Liver (tissue), 10 donors: ENCODE measurements at places on chromosomes 1 and 21.

- no peak for DNase-seq
Observed at GRCh38 chr1:247175458-247175857, 3.6 kb upstream of the ZNF124 start.

DNA sequence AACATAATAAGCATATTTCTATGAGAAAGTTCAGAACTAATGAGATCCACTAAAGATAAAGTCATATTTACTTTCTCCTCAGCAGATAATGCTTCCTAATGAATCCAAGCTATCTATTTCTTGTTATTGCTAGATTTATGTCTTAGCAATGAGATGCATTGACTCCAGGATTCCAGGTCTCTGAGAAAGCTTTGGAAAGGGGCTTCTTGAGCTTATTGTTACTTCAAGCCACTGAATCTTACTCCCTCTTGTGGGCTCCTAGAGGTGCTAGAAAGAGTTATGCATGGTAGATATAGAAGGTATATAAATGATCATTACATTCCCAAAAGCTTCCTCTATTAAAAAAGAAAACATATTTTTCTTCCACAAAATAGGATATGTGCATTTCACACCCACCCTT is 246.4 kb upstream of the ADAMTS5 start:
- DNase-seq, result no peak

DNA sequence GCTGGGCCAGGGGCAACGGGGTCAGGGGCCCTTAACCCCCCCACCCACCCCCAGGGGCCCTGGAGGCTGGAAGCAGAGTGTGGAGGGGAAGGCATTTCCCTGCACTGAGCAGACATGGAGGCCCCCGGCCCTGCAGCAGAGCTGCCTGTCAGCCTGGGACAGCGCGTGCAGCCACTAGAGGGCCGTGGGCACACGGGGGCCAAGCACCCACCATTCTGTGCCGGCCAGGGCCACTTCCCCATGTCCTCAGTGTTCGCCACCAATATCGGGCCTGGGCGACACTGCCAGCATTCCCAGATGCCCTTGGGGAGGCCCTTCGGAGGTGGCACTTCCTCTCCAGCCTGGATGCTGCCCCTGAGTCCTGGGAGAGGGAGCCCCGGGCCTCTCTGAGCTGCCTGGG is 23.2 kb upstream of the ARHGEF16 start:
- DNase-seq, result no peak

GRCh38 chr1:246483569-246483933 is 23.5 kb downstream of the SMYD3 start:
- no peak for DNase-seq

DNA sequence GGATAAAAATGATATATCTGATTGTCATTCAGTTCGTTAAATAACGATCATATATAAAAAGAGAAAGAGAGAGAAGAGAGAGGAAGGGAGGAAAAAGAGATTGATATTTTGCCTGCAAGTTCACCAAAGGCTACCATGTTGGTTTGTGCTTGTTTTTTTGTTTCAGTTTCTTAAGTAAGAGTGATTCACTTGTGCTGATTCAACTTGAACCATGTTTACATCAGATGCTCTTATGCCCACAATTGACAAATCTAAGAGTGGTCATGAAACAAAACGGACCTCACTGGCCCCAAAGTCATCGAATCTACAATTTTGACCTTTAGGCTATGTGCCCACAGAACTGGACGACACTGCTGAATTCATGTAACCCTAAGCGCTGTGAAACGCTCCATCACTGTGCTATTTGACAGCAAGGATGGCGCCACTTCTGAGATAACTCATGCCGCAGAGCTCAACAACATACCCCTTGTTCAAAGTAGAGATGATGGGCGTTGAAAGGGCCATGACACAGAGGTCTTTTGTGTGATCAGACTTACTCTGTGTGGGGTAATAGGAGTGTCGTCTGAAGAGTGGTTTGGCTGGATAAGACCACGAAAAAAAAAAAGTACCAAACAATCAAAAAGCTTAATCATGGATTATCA is 481.4 kb downstream of the SETD4 start:
- DNase-seq, result no peak

- no peak for DNase-seq
Observed at GRCh38 chr21:40658311-40658710, 188.6 kb downstream of the DSCAM start.

DNA sequence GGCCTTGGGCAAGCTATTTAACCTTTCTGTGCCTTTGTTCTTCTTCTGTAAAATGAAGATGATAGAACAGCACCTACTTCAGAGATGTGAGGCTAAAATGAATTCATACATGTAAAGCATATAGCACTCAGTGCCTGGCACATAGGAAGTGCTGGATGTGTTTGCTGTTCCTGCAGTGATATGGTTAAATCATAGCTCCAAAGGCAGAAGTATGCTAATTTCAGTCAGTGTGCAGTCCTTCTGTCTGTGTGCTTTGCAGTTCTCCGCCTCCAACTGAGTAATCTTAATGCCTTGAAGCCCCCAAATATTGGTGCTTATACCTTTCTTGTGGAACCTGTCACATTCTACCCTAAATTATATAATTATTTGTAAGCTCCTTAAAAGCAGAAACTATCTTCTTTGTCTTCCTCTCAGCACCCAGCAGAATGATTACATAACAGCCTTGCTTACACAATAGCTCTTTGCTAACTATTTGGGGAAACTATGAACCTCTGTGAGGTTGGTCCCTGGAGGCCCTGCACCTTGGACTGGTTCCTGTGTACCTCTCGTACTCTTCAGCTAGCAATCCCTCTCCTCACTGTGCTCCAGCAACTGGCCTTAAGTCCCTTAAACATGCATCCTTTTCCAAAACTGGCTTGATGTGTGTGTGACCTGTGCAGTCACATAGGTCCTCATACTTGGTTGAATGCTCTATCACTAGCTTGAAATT is 57.0 kb upstream of the CACYBP start:
- DNase-seq, result no peak

GRCh38 chr1:22971611-22972405 is 858 bp downstream of the LACTBL1 start:
- no peak for DNase-seq

DNA sequence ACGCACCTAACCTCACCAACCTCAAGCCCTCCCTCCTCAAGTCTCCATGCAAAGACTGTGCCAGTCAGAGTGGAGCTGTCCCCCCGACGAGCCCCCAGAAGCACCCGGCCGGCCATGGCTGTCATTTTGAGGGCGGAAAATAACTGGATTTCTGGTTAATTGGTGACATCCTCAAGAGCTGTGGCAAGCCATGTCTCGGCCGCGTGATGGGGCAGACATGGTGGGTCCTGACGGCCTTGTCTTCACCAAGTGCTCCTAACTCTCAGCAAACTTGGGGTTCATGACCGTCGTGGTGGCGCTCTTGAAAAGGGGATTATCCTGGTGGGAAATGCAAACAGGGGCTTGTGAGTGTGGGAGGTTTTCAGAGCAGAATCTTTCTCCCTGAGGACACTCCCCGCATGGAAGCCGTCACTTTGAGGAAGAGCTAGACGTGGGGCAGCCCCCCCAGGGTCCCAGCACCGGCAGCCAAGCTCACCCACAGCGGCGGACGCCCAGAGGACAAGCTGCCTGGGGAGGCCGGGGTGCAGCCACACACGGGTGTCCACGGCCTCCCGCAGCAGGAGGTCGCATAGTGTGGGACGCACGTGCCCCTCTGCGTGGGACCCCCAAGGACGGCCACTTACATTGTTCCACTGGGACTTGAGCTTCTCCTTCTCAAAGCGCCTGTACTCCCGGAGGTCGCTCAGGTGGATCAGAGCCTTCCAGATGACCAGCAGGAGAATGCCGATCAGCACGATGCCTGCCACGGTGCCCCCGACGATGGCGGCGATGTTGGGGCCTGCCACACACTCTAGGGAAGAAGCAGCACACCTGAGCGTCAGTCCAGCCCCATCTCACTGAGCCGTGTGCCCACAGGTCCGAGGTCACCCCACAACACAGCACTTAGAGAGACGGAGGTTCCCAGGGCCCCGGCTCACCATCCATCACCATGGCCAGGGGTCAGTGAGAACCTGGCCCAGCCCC is 12.9 kb upstream of the PTTG1IP start:
- DNase-seq, result no peak

DNA sequence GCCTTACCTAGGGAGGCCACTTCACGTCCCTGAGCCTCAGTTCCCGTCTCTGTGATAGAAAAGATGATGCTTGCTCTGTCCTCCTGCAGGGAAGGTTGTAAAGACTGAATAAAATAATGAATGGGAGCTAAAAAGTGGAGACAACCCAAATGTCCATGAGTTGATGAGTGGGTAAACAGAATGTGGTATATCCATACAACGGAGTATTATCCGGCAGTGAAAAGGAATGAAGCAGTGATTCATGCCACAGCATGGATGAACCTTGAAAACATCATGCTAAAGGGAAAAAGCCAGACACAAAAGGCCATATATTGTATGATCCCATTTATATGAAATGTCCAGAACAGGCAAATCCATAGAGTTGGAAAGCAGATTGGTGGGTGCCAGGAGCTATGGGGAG is 77.9 kb downstream of the KAZN start:
- no peak for DNase-seq

- no peak for DNase-seq
Observed at GRCh38 chr1:110102081-110102480, 10.2 kb upstream of the UBL4B start.

GRCh38 chr1:184032930-184033418 is 4.6 kb downstream of the COLGALT2 start:
- no peak for DNase-seq

DNA sequence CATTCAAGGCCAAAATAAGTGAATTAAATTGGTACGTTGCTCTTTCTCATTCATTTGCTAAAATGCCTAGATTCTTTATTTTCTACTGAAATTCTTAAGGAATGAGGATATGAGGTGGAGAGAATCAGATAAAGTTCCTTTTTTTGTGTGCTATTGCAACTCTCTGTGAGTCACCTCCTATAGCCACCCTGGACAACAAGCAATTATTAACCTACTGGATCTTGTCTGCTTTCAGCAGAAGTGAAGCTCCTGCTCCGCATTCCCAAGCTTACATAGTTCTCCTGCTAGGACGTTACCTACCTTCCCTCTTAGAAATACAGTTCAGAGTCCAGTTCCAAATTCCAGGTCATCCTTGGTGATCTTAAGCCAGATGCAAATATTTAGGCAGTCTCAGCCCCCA is 4.8 kb upstream of the KCNJ6 start:
- no peak for DNase-seq

GRCh38 chr1:245605480-245606156 is 450.8 kb downstream of the KIF26B start:
- DNase-seq, result no peak

DNA sequence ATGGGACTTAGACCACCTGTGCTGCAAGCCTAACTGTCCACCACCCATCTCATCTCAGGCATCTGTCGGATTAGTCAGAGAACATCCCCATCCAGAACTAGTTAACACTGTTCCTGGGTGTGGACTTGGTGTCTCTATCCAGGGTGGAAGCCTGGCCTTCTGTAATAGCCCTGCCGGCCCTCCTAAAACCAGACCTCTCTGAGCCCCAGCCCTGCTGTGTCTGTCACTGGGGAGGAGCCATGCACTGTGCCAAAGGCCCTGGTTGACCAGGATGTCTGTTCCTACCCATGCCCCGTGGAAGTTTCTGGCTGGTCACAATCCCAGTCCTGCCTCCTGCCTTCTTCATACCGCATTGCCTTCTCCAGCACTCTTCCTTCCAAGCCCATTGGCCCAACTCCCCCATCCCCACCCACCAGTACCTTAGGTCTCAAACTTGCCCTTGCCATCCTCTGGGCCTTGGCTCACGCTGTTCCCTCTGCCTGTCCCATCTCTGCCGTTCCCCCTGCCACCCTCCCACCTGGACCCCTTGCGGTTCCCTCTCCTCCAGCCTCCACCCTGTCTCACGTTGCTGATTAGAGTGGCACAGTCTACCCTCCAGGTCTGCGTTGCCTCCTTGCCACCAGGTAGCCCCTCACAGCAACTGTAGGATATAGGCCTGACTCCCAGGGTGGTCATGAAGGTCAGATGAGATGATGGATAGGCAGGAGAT is 105.6 kb downstream of the EPHB2 start:
- DNase-seq, result no peak

DNA sequence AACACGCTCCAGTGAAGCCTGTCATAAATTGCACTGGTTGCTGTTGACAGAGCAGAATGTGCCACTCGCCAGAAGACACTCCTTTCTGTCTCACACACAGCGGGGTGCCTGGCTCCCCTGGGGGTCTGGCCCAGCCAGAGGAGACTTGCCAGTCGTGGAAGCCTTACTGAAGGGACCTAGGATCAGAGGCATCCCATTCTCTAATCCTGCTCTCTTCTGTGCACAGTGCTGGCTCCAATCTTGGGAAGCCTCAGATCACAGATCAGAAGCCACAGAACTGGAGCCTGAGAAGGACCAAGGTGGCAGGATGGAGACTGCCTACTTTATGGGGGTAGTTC is 1.4 kb downstream of the SLC9A1 start:
- DNase-seq, result no peak

DNA sequence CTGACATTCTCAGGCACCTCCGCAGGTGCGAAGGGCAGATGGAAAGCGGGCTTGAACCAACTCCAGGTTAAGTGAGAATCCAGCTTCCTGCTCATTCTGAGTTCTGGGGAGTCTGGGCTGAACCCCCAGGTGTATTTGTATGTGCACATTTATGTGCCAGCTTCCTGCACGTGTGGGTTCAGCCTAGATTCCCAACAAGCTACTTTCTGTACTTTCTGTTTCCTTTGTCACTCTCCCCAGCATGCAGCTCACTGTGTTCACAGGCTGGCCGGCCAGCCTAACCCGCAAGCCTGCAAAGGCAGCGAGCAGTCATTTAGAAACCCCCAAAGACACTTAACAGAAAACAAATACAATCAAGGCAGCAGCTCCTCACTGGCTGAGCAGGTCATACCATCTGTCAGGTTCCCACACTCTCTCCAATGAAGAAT is 1.3 kb upstream of the IL19 start:
- DNase-seq, result no peak

DNA sequence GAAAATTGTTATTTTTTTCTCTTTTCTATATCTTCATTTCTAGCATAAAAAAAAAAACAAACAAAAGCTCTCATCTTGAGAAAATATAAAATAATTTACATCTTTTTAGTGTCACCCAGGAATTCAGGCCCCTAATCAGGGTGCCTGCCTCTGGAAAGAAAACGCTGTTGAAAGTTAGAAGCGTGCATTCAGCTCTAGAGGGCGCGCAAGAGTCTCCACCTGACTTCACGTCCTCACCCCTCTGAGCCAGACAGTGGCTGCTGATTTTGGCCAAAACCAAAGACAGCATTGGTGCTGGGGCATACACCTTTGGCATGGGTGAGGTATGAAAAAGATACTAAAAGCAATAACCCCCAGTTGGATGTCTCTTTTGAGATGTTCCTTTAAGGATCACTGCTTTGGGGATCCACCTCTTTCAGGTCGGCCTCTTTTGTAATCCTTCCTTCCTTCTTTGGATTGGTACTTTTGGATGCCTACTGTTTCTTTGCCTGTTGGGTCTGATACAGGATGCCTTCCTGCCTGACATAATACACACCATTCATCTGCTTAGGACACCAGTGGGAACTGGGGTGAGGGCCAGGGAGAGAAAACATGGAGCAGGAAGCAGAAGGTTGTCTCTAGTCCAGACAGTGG is 77.6 kb upstream of the CHRM3 start:
- peak; percentile 41 for DNase-seq

GRCh38 chr1:54409156-54410142 is 3.3 kb upstream of the SSBP3 start:
- no peak for DNase-seq

GRCh38 chr1:19478322-19478721 is 7.0 kb downstream of the CAPZB start:
- DNase-seq, result no peak
